ENCODE measurements at places on chromosomes 7 and 10.

- no peak for DNase-seq
Observed at GRCh38 chr10:132810807-132811700, 25.1 kb upstream of the NKX6-2 start.

DNA sequence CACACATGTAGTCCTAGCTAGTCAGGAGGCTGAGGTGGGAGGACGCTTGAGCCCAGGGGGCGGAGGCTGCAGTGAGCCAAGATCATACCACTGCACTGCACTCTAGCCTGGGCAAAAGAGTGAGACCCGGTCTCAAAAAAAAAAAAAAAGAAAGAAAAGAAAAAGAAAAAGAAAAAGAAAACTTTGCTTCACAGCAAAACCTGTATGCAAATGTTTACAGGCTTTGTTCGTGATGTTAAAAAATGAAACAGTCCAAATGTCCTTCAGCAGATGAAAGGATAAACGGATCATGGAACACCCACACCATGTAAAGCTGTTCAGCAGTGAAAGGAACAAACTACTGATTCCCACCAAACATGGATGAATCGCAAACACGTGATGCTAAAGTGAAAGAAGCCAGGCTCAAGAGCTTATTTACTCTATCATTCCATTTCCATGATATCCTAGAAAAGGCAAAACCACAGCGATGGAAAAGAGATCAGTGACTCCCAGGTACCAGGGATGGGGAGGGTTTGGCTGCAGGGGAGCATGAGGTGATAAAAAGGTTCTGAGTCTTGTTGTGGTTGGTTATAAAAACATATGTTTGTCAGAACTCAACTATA is 15.1 kb downstream of the LRRC20 start:
- no peak for DNase-seq

DNA sequence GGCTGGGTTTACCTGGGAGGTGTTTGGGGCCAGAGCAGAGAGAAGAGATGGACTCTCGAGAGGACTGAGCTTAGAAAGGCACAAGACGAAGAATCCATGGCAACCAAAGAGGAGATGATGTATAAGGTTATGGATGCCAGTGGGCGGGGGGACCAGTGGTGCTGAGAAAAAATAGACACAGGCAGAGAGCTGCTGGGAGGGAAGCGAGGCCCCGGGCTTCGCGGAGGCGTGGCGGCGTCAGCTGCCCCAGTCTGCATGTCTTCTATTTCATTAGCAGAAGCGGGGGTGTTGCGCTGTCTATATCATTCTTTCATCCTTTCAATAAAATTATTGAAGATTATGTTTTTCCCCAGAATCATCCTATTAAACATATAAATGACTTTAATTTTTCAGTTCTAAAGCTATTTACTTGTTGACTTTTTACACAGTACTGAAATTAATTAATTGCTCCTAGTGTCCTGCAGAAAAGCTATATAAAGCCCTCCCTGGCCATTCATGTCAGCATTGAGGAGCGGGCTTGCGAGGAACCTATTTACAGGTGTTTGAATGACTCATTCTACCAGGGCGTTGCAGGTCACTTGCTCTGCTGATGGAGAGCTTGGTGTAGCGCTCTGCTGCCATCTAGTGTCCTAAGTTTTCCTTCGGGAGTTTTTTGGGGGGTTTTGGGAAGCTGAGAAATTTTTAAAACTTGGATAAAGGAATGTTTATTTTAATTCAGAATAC is 42.9 kb upstream of the BHLHA15 start:
- DNase-seq: peak; percentile 29

GRCh38 chr10:130557181-130557845 is 421.1 kb downstream of the GLRX3 start:
- DNase-seq: no peak

GRCh38 chr7:95126053-95126709 is 198.2 kb downstream of the PON1 start:
- no peak for DNase-seq

DNA sequence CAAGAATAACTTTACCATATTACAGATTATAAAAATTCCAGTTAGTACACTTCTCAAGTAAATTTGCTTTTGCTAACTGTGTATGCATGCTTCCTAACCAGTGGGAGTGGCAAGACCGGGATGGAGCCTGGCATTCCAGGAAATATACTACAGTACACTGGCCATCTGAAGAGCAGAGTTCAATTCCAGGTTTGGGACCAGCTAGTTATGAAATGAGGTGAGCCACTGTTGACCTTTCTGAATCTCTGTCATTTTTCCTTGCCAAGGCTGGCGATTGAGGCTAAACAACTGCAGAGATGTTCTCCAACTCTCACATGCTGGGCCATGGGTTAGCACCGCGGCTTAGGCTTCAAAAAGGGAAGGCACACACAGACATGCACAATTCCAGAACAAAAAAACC is 258.2 kb downstream of the GLI3 start:
- no peak for DNase-seq

DNA sequence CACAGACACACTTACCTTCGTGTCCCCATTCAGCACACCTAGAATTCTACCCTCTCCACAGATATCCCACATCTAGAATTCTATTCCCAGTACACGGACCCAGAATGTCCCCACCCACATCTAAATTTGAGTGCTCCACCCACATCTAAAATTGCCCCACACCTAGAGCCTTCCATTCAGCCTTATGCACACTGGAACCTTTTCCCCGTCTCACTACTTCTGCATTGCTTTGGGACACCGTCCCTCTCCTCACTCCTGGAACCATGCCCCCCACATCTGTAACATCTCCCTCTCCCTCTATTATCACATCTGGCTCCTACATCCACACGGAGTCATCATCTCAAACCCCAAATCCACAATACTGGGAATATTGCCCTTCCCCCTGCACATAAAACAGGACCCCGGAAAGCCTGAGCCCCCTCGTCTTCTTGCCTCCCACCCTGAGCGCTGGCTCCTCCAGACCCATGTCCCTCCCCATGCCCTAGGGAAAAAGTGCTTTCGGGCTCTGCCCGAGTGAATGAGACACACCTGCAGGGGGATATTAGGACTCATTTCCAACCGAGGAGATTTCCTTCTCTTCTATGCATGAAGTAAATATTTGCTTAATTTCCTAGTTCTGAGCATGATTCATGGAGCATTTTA is 125.8 kb upstream of the UNC5B start:
- no peak for DNase-seq

- no peak for DNase-seq
Observed at GRCh38 chr10:69459893-69460575, 8.8 kb downstream of the TSPAN15 start.

DNA sequence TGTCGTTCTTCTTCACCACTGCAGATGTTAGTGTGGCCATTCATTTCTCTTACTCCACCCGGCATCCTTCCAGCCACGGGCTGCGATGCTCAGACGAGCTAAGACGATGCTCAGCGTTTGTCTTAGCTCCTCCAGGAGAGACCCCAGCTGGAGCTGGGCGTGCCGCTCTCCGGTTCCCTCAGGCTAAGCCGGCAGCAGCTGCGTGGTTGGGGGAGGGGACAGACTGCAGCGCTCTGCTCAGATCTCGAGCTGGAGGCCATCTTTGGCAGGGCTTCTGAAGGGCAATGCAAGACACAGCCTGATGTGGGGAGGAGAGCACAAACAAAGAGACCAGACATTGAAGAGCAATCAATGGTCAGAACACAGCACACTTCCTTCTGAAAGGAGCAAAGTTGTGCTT is 4.8 kb downstream of the INA start:
- DNase-seq: no peak

DNA sequence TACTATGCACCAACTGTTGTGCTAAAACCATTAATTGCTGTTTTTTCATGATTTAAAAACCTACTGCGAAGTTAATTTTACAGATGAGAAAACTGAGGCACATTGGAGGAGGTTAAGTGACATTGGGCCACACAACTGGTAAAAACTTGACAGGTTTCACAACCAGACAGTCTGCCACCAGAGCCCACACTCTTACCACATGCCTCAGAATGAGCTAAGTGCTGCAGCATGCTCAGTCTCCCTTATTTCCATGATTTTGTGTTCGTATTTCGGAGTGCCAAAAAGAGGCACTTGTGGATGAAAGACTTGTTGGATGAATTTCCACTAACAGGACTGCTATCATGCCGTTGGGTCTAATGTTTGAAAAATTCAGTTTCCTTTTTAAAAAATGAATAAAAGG is 77.4 kb downstream of the PCLO start:
- no peak for DNase-seq

- no peak for DNase-seq
Observed at GRCh38 chr7:78197447-78197846, 398.9 kb downstream of the PHTF2 start.

GRCh38 chr7:20403331-20403730 is 72.6 kb downstream of the ITGB8 start:
- no peak for DNase-seq

GRCh38 chr10:43980313-43980712 is 331.6 kb upstream of the ZNF32 start:
- DNase-seq: no peak

DNA sequence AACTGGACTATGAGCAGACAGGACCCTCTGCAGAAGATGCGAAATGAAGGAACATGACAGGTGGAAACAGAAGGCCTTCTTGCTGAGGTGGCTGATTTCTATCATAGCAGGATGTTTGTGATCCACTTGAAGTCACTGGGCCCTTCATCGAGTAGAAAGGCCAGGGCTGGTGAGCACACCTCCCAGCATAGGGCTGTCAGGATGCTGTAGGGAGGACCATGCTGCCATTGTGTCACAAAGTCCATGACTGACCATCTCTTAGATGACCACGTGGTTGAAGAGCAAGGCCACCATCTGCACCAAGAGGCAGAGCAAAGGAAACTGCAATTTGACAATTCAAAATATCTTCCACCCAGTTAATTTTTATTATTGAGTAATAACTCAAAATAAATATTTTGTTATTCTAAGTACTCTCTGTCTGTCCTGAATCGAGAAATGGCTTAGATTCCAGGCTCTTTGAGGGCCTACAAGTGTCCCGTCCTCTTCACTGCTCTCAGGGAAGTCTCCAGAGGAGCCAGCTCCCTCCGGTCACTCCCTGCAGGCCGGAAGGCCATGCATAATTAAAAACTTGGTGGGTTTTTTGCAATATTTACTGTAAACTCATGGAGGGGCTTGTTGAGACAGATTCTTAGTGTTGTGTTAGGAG is 249.3 kb upstream of the ZMIZ1 start:
- no peak for DNase-seq

DNA sequence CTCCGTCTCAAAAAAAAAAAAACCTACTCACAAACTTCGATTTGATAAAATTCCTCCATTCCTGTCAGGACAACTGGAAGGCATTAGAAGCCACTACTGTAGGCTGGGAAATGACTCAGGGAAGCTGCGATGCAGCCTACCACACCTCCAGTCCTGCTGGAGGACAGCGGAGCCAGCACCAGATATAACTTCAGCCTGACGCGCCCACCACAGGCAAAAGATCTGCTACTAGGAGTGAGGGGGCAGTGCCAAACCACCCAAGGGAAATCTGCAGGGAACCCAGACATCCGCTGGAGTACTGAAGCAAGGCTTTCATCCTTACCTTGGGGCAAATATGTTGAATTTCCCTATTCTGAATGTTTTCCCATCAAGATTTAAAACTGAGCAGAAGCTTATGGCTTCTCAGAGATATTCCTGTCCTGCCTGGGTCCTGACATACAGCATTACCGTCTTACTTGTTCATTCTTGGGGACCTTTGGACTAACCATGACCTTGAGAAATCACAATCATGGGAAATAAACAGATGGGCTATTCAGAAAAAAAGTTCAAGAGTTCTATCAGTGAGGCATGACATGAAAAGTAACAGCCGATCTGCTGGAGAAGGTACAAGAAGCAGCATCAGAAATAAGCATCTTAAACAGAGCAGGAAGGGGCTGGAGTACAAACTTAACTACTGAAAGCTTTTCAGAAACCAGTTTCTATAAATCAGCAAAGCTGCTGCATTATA is 20.4 kb downstream of the BCCIP start:
- no peak for DNase-seq

Data from stimulated activated CD4-positive, alpha-beta T cell treated with anti-CD3 and anti-CD28 coated beads, Interleukin-15, amount 100 ng/mL, for 1 hour (primary cell).